ENCODE measurements at places on chromosomes 4 and X.

DNA sequence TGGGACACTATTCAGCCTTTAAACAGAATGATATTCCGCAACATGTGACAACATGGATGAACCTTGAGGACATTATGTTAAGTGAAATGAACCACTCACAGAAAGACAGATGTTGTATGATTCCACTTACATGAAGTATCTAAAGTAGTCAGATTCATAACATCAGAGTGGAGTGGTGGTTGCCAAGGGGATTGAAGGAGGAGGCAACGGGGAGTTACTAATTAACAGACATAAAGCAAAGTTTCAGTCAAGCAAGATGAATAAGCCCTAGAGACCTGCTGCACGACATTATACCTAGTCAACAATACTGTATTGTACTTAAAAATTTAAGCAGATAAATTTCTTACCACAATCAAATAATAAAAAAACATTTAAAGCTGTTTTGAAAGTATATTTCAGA is 105.0 kb upstream of the NR0B1 start:
- DNase-seq: no peak

DNA sequence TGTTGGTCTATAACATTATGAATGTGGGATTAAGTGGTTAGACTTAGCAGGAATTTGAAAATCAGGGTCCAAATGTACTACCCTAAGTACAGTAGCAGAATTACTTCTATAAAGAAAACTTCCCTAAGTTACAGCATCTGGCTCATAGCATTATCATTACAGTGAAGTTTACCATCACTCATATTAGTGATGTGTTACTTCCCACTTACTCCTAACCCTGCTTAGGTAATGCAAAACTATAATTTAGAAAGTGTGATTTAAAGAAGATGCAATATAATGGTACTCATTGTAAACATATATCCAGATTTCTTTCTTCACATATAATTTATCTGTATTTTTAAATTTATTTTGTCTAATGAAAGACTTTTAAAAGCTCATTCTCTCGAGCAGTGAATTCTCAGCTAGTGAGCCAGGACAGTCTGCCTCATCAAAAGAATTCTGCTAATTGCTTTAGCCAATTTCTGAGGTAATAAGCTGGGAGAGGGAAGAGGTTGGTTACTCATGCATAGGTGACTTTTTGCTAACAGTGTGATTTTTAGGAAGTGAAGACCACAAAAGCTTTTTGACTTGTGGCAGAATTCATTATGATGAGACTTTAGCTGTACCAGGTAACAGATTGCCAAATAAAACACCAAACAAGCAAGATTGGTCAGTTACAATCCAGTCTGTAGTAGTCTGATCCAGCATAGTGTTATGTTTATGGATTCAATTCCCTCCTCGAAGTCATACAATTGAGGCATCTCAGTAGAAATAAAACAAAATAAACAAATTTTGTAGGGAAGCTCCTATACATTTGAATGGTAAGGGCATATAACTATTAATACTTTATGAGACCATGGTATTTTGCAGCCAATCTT is 21.0 kb downstream of the PLS3 start:
- no peak for DNase-seq

GRCh38 chr4:7070729-7071511 is 3.1 kb upstream of the GRPEL1 start:
- DNase-seq: peak; percentile 28

DNA sequence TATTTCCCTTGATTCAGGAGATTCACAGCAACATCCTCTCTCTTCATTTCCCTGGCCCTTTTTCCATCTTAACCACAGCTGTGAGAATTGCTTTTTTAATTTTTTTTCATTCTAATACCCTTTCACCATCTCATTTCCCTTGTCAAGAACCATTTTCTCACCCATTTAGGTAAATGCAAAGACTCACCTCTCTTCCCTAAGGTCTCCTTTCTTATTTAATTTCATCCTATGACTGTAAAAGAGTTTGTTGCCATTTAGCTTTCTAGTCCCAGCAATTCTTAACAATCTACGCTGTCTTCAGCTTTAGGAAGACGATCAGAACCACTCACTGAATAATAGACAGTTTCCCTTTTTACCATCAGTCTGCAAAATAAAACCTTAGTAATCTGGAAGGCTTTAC is 241.1 kb upstream of the ETNPPL start:
- no peak for DNase-seq

GRCh38 chr4:38386654-38387188 is 277.3 kb upstream of the KLF3 start:
- no peak for DNase-seq

- no peak for DNase-seq
Measured at GRCh38 chr4:76624241-76624681, 189.2 kb downstream of the SHROOM3 start.

- DNase-seq: no peak
Measured at GRCh38 chr4:5424901-5425300, 283.5 kb downstream of the EVC2 start.

- DNase-seq: no peak
Measured at GRCh38 chr4:110119880-110120279, 78.5 kb downstream of the ELOVL6 start.

DNA sequence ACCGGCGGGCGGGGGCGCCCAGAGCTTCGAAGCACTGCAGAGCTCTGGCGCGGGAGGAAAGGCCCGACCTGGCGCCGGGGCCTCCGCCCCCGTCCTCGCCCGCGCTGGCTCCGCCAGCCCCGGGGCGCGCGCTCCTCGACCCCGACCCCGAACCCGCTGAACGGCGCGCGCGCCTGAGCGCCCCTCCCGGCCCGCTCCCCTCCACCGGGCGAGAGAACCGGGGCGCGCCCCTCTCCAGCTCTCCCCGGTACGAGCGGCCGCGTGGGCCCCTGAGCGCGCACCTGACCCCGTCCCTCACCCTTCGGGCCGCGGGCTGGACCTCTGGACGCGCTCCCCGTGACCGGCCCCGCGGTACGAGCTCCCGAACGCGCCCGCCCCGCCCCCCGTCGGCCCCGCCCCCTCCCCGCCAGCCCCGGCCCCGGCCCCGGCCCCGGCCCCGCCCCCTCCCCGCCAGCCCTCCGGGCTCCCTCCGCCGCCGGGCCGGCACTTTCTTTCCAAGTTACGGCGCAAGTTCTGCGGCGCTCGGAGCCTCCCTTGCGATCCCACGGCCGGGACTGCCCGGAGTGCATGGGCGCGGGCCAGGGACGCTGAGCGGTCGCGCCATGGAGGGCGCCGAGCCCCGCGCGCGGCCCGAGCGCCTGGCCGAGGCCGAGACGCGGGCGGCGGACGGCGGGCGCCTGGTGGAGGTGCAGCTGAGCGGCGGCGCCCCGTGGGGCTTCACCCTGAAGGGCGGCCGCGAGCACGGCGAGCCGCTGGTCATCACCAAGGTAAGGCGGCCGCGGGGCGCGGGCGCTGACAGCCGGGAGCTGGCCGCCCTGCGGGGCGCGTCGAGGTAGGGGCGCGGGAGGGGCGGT is at the start of gene SHROOM2:
TSS of gene SHROOM2 (plus strand) at position 486 of the 854 bp plus-strand sequence. CDS start at position 603, 117 bp downstream.
- peak; percentile 7 for DNase-seq

GRCh38 chrX:120260369-120260768 is 9.8 kb downstream of the ZBTB33 start:
- no peak for DNase-seq

DNA sequence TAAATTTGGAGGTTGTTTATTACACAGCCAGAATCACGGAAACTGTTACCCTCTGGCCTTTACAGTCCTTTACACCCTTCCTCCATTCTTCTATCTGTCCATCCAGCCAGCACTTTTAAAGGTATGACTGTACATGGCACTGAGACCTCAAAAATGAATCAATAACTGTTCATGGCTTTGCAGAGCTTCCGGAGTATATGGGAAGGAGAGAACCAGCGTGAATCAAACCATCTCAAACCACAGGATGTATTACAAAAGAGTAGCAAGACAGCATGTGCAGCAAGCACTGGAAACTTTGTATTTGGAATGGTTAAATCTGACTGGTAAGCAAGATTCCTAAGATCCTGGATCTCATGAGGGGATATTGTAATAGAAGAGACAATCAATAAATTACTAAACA is 228.5 kb upstream of the CASK start:
- no peak for DNase-seq

GRCh38 chr4:15143551-15143950 is 141.3 kb downstream of the CPEB2 start:
- DNase-seq: no peak

DNA sequence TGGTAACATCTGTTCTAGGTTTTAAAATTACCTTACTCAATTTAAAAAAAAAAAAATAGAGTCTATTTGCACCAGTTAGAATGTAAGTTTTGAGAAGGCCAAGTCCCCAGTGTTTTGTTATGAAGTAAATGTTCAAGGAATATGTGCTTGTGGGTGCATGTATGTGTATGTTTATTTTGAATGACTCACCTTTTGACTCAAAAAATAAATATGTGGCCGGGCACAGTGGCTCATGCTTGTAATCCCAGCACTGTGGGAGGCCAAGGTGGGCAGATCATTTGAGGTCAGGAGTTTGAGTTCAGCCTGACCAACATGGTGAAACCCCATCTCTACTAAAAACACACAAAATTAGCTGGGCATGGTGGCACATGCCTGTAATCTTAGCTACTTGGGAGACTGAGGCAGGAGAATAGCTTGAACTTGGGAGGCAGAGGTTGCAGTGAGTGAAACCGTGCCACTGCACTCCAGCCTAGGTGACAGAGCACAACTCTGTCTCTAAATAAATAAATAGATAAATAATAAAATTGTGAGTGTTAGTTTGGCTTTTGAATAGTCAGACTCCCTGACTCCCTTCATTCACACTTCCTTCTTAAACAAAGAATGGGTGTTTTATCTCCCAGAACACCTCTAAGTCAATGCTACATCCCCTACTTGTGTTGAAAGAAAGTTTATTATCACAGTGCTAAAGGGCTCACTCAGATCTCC is 511.3 kb upstream of the PCDH7 start:
- peak; percentile 72 for DNase-seq

DNA sequence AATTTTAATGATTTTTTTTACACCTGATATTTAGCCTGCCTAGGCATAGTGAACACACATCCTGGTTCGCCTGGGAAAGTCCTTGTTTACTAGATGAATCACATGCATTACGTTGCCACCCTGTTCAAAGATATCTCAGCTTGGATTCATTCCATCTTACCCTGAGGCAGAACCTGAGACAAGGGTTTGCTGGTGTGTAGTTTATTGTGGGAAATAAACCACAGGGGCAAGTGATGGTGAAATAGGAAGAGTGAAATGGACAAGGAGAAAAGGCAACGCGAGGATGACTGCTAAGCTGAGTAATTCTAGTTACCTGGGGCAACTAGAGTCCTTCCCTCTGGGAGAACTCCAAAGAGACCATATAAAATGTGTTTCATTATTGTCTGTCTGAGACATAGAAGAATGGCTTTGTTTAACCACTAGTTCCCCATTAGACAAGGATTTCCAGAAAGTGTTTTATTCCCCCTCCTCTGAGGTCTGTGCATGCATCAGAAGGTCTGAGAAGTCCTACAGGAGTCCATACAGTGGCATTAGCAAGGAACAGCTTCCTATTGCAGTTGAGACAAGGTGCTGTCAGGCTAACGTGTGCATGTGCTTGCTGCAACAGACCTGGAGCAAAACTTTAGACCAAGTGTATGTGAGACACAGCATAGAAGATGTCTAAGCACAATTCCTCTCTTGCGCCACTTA is 797.3 kb upstream of the FRG1 start:
- DNase-seq: peak; percentile 77

DNA sequence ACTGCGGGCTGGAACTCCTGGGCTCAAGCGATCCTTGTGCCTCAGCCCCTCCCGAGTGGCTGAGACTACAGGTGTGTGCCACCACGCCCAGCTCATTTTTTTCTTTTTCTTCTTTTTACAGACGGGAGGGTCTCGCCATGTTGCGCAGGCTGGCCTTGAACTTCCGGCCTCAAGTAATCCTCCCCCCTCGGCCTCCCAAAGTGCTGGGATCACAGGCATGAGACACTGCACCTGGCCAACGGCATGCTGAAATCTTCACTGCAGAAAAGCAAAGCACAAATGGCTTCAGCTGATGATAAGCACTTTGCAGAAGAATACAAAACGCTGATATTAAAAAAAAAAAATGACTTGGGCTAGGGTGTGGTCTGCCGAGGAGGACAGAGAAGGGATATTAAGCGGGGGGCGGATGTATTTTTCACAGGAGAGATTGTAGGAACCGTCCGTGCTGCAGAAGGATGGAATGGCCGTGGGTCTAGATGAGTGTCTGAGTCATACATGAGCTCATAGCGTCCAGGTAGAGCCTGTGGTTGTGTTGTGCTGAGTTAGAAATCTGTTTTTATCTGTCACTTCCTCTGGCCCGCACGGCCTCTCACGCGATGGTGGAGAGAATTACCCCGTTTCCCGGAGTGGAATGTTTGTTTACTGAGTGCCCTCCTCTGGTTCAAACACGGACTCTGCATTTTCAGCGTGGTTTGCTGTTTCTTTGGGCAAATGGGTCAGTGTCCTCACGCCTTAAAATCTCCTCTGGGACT is 8.5 kb upstream of the AKAP17A start:
- peak; percentile 17 for DNase-seq

- DNase-seq: no peak
Measured at GRCh38 chr4:77714514-77714913, 104.7 kb downstream of the CNOT6L start.

GRCh38 chr4:38490753-38491446 is 173.1 kb upstream of the KLF3 start:
- DNase-seq: no peak

DNA sequence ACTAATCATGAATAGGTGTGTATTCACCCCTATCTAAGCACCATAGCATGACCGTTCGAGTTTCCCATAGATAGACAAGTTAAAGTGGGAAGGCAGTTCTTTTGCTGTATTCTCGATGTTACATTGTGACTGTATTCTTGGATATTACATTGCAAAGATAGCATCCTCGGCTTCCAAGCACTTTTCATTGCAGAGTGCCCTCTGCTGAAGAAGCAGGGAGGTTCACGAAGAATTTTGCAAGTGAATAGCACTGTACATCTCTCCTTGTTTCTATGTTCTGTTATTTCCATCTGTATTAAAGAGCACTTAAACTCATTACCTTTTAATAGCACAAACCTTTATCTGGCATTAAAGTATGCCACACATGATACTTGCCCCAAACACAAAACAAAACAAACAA is 426.7 kb upstream of the ARX start:
- no peak for DNase-seq

GRCh38 chr4:131337936-131338335 is 1811.2 kb upstream of the PCDH10 start:
- no peak for DNase-seq

DNA sequence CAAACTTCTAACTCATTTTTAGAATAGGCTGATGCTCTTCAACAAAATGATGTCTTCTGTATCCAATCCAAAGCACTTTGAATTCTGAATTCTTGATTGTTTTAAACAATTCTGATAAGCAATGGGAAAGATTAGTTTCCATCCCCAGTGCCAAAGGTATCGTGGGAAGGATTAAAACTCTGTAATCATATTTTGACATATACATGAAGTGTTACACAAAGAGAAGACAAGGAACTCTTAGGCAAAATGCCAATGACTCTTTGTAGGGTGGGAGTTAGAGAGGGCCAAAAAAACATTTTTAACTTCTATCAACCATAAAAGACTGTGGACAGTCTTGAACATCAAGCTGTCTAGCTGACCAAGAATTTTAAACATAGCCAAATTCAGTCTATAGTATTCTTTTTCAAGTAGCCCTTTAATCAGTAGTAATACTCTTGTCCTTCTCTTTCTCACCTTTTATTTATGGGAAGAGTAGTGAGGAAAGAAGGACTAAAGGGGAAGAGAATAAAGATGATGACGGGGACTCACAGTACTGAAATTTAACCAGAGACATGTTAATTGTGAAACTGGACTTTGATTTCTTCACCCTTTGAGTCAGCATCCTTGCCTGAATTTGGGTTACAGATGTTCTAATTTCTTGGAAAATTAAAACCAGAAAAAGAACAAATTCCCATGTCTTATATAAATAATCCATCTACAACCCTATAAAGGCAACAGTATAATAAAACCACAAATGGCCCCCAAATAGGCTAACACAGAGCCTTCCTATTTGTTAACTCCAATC is 51.8 kb upstream of the VEGFD start:
- no peak for DNase-seq

GRCh38 chrX:74340051-74340450 is 36.1 kb downstream of the ZCCHC13 start:
- no peak for DNase-seq
